ENCODE measurements at places on chromosomes 6 and 20.

- DNase-seq, result no peak
These were observed 290.0 kb downstream of the HAO1 start for GRCh38 chr20:7650086-7650879.

GRCh38 chr6:74867291-74867690 is 338.6 kb downstream of the COL12A1 start:
- DNase-seq, result no peak

- no peak for DNase-seq
These were observed 17.9 kb upstream of the CNKSR3 start for GRCh38 chr6:154528310-154528915.

- DNase-seq, result no peak
These were observed at the start of gene FAXC for GRCh38 chr6:99349171-99350141. Gene FAXC, minus strand, starts transcription at chr6:99349674. Its CDS starts 302 bp downstream, at chr6:99349372.

- DNase-seq, result no peak
These were observed 189.4 kb upstream of the PREP start for GRCh38 chr6:105592329-105592728.

DNA sequence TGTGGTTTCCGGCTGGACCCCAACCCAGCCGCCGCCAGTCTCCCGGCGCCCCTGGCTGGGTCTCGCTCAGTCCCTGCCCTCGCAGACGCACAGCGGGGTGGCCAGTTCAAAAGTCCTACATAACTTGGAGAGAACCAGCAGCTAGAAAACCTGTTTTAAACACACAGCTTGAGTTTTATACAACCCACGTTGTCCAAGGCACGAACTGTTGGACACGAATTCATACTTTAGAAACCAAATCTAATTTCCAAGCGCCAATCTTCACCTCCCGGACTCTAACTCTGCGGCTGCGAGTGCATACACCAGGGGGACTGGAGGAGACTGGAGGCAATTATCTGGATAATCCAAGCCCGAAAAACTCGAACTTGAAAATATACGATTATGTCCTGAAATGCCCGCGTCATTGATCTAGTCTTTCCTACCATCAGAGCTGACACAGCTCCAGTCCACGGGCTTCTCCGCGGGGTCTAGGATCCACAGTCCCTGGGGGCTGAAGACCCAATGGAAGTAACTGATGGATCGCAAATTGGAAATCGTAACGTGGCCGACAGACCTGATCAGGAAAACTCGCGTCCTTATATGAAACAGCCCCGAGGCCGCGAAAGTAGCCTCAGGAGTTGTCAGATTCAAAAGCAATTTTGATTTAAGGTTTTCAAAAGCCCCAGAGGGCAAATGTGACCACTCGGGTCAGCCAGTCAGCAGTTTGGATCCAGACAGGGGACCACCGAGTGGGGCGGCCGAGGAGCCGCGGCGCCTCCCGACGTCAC is 843 bp upstream of the HEY2 start:
- DNase-seq, result no peak

DNA sequence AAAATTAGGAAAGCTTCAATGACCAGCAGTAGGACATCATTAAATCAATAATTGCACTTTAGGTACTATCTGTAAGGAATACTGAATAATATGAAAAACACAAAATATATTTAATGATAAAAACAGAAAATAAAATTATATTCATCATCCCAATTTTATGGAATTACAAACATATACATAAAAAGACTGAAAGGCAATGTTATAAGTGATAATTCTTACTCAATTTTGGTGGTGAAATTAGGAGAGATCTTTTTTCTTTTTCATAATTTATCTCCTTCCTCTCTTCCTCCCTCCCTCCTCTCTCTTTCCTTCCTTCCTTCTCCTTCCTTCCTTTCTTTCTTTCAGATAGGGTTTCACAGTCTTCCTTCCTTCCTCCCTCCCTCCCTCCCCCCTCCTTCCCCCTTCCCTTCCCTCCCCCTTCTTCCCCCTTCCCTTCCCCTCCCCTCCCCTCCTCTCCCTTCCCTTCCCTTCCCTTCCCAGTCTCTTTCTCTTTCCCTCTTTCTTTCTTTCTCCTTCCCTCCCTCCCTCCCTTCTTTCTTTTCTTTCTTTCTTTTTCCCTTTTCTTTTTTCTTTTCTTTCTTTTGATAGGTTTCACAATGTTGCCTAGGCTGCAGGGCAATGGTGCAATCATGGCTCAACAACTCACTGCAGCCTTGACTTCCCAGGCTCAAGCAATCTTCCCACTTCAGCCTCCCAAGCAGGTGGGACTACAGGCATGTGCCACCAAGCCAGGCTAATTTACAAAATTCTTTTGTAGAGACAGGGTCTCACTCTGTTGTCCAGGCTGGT is 36.8 kb downstream of the RSPH3 start:
- DNase-seq, result no peak

DNA sequence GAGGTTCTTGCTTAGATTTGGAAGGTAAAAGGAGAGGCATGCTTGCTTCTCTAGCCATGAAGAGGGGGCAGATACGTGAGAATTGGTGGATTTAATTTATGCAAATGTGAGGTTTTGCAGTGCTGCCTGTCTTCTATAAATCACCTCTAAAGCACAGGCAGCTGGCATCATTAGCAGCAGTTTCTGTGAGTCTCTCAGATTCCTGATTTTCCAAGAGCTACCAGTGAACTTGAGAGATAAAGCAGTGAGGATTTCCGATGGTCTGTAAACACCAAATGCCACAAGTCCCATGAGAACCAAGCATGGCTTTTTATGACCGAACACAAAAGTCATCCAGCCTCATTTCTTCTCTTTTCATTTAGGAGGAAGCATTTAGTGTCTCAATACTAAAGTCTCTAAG is 3.2 kb upstream of the SIRPB2 start:
- DNase-seq, result no peak

DNA sequence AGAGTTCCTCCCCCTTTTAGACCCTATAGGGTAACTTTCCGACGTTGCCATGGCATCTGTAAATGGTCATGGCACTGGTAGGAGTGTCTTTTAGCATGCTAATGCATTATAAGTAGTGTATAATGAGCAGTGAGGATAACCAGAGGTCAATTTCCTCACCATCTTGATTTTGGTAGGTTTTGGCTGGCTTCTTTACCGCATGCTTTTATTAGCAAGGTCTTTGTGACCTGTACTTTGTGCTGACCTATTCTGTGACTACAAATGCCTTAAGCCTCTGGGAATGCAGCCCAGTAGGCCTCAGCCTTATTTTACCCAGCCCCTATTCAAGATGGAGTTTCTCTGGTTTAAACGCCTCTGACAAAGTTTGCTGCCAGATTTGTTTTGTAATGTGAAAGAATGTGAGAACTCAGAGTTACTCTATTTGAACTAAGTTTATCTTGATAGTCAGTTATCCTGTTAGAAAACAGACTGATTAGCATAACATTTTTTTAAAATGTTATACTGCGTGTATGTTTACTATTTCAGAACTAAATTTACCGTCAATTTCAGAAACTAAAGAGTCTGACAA is 111.3 kb upstream of the PRSS16 start:
- DNase-seq, result no peak

DNA sequence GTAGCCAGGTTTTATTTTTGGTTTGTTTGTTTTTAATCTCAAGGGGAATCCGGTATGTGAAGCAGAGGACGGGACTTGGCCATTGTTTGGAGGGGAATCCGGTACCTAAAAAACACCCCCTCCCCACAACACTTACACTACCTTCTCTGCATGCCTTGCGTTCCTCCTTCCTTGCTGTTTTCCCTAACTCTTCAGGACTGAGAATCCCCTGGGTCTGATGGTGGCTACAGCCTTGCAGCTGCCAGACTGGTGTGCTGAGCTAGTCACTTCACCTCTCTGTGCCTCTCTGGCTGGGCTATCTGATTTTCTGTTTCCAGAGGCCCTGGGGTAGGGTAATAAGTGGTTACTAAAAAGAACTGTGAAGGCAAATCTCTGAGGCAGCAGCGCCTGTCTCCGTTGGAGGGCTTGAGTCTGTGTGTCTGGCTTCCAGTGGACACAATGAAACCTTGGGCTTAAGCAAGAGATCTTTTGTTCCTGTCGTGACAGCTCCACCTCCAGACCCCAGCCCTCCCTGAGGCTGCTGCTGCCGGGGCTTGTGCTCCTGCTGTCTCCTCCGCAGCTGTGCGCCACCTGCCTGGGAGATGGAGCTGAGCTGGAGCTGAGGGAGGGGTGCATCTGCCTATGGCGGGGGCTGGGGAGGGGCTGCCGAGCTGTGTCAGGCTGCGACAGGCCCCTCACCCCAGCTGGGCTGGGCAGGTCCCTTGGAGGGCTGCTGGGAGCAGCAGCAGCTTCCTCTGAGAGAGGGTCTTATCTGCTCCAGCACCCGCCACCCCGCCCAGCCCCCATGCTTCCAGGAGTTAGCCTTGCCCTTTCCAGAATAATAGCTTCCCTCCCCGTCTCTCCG is 65.8 kb upstream of the CCDC167 start:
- DNase-seq, result no peak

DNA sequence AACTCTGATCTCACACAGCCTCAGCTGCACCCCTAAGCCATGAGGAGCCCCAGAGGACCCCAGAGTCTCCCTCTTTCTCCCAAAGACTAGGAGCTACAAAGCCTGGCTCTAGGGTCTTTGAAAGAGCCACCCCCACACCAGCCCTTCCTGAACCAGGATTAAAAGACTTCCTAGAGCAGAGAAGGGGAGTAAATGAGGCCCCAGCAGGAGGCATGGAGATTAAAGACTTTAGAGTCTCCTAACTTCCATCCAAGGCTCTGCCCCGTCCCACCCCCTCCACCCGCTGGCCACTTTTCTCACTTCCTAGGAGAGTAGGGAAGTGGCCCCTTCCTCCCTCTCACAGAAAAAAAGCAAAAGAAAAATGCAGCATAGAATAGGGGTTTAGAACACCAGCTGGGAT is 1.7 kb downstream of the PREX1 start:
- no peak for DNase-seq

DNA sequence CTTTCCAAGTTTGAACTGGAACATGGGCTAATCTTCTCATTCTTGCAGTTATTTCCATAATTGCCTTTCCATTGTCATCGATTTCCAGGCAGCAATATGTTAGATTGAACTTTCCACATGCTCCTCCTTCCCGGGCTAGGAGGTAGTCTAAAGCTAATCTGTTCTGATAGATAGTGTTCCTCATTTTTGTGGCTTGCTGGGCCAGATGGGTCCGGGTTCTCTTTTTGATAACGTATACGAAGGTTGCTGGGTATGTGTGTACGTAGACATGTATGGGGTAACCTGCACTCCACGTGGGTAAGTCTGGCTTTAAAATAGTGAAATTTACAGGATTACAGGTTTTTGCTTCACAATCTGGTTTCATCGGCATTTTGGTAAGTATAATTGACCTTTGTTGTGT is 14.0 kb upstream of the GMPR start:
- no peak for DNase-seq

DNA sequence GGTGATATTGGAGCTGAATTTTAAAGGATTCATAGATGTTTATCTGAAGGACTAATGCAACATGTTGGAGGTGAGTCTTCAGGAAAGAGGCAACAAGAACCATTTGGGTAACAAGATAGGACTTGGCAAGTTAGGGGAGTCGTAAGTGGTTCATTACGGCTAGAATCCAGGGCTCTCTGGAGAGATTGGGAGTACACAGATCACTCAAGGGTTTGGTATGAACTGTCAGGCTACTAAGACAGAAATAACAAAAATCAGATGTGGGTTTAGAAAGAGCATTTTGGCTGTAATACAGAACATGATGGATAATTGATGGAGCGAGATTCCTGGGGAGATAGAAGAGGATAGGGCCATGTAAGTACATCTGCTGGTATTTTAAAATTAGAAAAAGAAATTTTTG is 86.3 kb upstream of the ESR1 start:
- DNase-seq, result no peak

Data from T-helper 9 cell (primary cell).